ENCODE measurements at places on chromosomes 12 and 14.

DNA sequence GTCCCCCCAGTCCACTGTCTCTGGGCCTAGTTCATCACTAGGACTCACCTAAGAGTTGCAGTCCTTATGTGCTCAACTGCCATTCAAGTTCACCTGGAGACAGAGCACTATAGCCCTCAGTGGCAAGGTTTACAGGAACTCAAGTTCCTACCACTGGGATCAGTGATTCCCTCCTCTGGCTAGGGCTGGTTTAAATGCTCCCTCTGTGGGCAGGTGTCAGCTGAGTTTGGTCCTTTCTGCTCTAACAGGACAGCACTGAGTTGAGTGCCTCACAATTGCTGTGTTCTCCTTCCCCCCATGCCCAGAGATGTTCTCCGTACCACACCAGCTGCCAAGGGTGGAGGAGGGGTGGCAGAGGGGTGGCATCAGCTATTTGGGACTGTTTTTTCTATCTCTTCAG, 20.8 kb upstream of the SAV1 start:
- DNase-seq = no peak

DNA sequence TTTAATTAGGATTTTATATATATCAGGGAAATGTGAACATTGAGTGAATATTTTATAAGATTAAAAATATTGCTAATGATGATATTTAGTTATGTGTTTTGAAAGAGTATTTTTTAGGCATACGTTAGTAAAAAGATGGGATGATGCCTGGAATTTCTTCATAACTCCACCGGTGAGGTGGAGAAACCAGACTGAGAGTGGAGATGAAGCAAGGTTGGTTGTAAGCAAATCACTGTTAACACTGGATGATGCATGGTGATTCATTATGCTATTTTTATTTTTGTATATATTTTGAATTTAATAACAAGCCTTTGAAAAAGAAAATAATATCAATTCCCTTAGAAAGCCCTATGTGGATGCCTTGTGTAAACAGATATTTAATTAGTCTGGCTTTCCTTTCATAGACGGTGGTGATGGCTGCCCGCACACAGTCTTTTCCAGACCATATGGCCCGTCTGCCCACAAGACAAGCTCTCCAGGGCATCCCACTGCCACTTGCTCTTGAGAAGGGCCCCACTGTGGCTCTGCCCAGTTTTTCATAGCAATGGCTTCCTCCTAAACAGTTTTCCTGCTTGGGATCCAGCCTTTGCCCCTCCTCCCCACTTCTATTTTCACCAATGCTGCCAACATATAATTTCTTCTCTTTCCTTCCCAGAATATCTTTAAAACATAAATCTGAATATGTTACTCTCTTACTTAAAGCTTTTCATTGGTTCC, 95.4 kb downstream of the HELB start:
- DNase-seq = no peak

DNA sequence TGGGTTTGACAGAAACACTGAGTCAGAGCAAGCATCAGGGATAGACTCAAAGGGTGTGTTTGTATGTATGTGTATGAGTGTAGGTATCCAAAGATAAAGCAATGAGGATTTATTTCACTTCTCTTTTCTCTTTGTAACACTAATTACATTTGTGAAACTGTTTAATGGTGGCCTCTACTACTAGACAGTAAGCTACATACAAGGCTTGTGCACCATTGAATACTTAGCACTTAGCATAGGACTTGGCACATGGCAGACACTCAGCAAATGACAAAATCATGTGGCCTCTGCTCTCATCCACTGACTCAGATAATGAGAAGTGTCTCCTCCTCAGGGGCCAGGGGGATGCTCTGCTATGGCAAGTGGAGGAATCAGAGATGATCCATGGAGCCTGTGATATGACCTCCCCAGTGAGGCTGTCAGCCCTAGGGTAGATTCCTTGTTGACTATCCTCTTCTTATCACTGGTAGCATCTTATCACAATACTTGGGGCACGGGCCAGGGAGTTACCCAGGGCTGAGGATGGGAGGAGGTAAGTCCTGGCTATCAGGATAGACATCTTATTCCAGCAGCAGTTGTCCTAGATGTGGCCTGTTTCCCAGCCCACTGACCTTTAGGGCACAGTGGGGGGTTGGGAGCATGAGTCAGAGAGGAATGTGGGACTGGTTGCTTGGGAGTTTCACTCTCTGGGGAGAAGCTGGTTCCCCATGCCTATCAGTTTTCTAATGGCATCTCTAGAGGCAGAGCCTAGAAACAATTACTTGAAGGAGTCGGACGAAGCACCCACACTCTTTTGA, 71.2 kb upstream of the HOXC13 start:
- no peak for DNase-seq

GRCh38 chr12:105426766-105427165, 96.3 kb downstream of the C12orf75 start:
- no peak for DNase-seq

DNA sequence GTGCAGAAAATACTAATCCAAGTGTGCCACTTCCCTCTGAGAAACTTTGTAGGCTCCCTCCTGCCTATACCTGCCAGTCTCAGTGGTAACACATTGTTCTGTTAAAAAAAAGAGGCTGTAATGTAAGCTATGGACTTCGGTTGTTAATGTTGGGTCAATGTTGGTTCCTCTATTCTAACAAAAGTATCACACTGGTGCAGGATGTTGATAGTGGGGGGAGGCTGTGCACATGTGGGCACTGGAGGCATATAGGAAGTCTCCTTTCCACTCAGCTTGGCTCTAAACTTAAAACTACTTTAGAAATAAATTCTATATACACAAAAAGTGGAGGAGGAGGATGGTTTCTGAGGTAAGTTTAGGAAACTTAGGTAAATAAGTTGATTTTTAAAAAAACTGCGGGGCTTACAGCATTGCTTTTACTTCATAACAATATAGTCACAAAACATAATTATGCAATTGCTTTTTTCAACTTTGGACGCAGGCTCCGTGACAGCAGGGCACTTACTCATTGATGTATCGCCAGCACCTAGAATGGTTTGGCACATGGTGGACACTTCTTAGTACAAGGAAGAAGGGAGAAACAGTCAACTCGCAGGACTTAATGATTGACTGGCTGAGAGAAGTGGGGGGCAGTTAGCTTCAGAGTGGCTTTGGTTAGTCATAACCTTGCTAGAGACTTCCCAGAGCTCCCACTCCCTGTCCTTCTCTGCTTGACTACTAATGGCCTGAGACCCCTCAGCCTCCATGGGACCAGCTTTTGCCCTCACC, 7.9 kb upstream of the NYNRIN start:
- DNase-seq = no peak
